ENCODE measurements at places on chromosomes 12 and 14. TPM values are rescaled to one million over a fixed set of nuclear protein-coding genes. Genes with fewer than 3 reads are reported as not detected.

LRRC10 gene
- total RNA-seq: not detected

GRCh38 chr14:21699551-21699950, 25.9 kb upstream of the OR4E1 start:
- no peak for DNase-seq

GRCh38 chr14:88422919-88423650, 37.6 kb downstream of the SPATA7 start:
- no peak for DNase-seq

DNA sequence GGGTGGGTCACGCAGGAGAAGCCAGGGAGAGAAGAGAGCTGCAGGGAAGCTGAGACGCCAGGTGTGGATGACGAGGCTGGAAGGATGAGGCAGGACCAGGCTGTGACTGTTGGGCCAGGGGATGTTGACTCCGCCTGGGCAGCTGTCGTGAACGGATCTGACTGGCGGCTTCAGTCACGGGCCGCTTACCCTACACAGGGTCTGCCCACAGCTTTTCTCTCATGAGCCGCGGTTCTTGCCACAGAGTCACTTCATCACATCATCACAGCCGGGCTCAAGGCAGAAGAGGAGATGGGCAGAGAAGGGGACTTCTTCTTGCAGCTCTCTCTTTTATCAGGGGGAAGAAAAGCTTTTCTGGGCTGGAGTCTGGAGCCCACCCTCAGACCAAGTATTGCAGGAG, 7.7 kb downstream of the CLBA1 start:
- no peak for DNase-seq

DNA sequence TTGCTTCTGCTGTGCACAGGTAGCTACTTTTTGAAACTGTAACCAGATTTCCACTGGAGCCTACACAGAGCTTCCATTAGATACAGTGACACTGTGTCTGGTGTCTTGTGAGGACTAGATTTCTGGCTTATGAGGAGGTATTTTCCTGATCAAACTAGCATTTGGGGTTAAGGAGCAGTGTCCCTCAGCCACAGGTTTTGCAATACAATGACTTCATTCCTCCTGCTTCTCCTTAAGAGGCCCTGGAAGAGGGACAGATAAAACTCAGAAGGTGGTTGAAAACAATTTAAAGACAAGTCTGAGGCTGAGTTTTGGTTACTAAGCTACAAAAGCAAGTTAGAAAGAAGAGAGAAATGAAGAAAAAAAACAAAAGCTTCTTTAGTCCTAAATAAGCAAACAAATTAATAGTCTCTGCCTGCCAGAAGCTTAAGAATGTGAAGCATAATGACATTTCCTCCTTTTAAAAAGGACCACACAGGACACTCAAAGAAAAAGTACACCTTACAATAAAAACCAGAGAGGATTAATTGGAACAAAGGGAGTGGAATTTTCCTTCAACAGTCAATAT, 53.0 kb downstream of the PKP2 start:
- no peak for DNase-seq

KLRC1 gene
- total RNA-seq: 1.4 TPM

- DNase-seq: no peak
Measured at GRCh38 chr12:90023207-90023900, 314.7 kb upstream of the ATP2B1 start.

DNA sequence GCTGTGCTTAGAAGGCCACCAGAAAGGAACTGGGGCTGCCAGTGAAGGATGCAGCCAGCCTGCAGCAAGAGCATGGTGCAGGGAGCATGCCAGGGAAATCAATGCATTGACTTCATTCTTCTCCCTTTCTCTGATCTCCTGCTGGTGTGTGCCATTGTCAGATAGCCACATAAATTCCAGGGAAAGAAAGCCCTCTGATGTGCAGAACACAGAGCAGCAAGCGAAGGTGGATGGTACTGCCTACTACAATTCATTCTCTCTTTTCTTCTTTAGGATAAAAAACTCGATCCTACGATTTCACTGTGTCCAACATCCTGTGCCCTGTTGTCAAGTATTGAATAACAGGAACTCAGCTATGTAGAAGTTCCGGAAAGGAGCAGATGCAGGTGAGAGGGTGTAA, 446.7 kb upstream of the TMEM132C start:
- no peak for DNase-seq

C1QL4 gene
- not detected for total RNA-seq

- no peak for DNase-seq
Measured at GRCh38 chr12:49776858-49777257, 35.5 kb downstream of the TMBIM6 start.

BRI3BP gene
- total RNA-seq: 8.7 TPM

GRCh38 chr12:107602446-107602845, 83.2 kb upstream of the PWP1 start:
- DNase-seq: no peak

GRCh38 chr12:53219956-53220693, 11.9 kb downstream of the RARG start:
- DNase-seq: peak; percentile 81

GRCh38 chr14:51006781-51007211, 62.5 kb upstream of the PYGL start:
- no peak for DNase-seq

DNA sequence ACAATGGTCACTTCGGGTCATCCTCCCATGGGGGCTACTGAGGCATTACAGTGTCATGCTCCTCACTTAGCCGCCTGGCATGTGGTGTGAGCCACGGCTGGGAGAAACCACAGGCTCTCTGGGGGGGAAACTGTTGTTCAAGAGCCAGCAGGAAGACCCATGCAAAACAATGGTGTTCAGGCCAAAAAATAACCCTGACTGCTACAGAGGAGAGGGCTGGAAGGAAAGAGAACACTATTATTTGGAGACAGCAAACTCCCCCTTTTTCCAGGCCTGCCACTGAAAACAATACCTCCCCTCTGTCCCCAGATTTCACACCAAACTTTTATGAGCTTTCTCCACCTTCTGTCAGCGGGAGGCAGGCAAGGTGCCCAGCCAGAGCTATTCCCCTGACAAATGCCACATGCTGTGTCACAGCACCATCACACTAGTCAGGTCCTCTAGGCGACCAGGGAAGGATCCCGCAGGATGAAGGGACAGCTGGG, 83.7 kb downstream of the CHGA start:
- DNase-seq: no peak

Data from naive thymus-derived CD4-positive, alpha-beta T cell (primary cell).